Skeletal muscle cell (primary cell): ENCODE measurements at places on chromosomes 2 and 18.

DNA sequence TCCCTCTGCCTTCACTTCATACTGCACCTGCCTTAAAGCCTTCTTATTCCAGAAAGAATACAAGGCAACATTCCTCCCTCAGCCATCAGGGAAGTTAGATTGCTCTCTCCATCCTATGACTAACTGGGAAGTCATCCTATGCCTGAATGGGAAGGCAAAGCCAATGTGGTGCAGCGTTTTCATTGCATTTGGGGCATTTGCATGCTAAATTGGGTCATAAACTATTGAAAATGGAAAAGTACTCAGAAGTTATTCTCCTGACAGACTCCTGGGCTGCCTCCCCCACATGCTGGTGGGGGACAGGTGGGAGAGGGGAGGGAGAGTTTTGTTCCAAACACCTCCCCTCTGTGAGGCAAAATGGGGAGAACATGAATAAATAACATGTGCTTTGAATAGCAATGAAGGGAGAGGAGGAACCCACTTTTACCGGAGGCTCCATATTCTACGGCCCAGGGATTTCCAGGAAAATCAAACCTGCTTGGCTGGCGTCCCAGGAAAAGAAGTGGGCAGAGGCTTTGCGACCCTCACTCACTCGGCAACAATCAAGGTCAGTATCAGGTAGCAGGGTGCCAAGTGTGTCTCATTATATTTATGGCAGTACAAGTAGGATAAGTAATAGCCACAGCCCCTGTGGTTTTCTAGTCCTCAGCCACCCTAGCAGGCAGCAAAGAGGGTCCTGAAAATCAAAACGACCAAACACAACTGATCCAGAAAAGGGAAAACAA is 84.1 kb downstream of the BOD1L2 start:
- DNase-seq, result no peak

GRCh38 chr18:49690312-49690711 is 123.0 kb downstream of the ACAA2 start:
- peak; percentile 98 for DNase-seq

DNA sequence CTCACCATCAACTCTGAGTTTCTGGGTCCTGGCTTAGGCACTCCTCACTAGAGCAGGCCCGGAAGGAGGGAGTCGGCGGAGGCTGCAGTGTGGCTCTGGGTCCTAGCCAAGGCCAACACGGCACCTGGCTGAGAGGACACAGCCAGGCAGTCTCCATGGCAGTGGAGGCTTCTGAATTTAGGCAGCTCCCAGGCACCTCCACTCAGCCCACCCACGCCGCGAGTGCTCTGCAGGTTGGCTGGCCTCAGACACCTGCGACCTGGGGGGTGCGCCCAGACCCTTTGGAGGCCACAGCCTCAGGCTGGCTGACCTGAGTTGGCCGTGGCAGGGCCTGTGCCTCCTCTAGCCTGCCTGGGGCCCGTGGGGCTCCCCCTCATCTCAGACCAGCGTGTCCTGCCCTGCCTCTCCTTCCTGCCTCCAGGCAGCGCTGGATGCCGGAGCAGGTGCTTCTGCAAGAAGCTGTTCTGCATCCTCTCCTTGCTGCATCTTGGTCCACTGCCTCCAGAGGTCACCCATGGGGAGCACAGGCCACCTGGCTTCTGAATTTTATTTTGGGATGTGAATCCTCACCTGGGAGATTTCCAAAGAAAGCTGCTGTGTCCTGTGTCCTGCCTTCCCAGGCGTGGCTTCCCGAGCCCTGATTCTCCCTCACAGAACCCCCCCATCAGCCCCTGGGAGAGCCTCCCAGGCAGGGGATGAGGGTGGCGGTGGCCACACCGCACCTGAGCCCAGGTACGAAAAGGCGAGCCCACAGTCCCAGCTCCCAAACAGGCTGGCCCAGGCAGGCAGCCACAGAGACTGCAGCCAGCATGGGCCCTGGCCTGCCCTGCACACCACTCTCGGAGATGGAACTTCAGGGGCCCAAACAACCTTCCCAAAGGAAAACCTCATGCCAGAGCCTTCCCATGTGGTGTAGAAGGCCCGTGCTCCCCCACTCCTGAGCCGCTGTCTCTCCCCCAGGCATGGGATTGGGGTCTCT is 23.4 kb downstream of the AQP12A start:
- DNase-seq, result no peak

DNA sequence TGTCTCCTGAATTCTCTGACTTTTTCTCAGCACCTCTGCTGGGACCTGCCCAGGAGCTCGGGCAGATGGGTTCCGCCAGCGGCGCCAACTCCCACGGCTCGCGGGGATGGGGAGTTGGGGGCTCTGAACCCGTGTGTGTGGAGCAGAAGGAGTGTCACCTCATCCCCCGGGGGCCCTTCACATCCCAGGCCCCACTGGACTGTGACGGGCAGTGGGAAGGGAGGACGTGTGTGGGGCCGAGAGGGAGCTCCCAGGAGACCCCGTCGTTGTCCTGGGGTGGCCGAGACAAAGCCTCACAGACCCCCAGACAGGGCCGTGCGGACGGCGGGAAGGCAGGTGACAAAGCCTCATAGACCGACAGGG is 130.0 kb upstream of the CTDP1 start:
- DNase-seq, result no peak

DNA sequence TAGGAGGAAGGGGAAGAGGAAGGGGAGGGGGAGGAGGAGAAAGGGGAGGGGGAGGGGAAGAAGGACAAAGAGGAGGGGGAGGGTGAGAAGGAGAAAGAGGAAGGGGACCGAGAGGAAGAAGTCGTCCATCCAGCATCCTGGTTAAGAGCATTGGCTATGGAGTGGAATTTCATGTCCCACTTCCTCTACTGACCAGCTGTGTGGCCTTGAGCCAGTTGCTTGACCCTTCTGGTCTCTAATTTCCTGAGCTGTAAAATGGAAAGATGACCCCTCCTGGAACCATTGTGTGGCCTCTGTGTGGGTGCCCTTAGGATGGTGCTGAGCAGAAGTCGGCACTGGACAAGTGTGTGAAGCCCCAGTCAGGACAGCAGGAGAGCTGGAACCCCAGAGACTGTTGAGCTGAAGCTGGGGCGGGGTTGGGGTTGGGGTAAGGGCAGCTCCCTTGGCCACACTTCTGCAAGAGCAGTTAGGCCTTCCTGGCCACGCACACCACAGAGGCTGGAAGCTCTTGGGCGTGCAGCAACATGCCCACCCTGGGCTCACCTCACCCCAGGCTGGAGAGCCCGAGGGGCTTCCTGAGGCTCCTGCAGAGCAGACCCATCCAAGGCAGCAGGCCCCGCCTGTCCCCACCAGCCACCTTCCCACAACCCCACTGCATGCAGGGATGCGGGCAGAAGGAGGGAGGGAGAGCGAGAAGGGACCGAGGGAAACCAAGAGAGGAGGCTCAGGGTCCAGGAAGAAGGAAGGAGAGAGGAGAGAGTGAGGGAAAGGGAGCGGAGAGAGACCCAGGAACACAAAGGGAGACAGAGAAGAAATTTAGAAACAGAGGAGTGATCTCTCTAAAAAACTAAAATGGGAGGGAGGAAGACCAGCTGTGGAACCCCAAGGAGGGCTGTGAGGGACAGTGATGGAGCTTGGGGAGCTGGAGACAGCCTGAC is 16.2 kb downstream of the ADRA2B start:
- DNase-seq, result no peak

GRCh38 chr2:130369311-130369964 is 13.6 kb downstream of the PTPN18 start:
- DNase-seq, result no peak

DNA sequence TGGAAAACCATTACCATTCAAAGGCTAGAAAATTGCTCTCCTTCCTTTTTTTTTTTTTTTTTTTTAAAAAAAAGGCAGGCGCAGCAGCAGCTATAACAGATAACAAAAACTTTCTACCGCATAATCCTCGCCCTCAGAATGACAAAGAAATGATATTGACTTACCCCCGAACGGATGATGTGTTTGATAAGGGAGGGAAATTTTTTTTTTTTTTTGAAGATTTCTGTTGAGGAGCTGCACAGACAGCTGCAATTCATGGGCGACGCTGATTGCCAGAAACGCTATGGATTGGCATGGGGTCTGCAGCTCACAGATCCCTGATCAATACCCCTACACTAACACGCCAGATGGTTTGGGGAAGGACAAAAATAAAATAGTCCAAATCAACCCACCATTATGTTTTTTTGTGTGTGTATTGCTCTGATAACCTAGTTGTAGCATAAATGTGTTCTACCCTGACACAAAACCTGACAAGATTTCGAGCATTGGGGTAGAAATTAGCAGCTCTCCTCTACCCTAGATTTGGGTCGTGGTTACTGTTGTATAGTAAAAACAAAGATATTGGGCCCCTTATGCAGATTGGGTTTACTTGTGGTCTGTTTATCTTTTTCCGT is 3.6 kb upstream of the ONECUT2 start:
- no peak for DNase-seq

- no peak for DNase-seq
Observed at GRCh38 chr2:142723236-142723635, 154.2 kb upstream of the KYNU start.

GRCh38 chr18:53380063-53380639 is 844.3 kb downstream of the MBD2 start:
- no peak for DNase-seq

- no peak for DNase-seq
Observed at GRCh38 chr2:160022162-160022561, 40.3 kb downstream of the PLA2R1 start.

- DNase-seq, result no peak
Observed at GRCh38 chr2:65390134-65390533, 42.3 kb downstream of the SPRED2 start.

GRCh38 chr18:39487932-39488331 is 1922.3 kb upstream of the CELF4 start:
- no peak for DNase-seq

DNA sequence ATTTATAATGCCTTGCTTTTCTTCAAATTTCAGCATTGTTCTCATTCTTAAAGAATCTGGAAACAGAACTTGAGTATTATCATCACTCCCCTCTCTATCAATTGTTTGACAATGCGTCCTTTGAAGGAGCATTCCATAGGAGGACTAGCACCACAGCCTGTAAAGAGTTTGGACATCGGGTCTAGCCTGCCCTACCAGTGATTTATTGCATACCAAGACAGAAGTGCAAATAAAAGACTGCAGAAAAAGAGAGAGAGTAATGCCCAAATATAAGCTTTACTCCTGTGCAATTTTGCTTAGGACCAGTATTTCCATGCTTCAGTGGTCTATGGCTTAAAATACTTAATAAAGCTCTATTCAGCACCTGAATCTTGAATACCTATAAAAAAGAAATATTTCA is 55.4 kb upstream of the MAP2 start:
- no peak for DNase-seq

GRCh38 chr2:136393514-136393913 is 275.6 kb upstream of the CXCR4 start:
- no peak for DNase-seq

DNA sequence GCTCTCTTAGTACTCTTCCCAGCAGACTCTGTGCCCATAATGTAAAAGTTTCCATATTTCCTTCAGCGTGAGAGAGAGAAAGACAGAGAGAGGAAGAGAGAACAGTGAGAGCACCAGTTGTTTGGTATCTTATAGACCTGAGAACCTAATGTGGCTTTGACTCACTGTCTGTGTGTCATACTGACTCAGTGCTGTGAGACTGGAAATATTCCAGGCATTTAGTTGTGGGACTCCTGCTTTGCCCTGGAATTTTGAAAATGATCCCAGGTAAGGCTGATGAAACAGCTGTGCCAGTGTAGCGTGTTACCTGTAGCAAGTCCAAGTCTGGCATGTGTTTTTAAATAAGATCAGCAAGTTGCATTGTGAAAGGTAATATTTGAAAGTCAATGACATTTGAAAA is 87.9 kb upstream of the KCNH7 start:
- peak; percentile 59 for DNase-seq

DNA sequence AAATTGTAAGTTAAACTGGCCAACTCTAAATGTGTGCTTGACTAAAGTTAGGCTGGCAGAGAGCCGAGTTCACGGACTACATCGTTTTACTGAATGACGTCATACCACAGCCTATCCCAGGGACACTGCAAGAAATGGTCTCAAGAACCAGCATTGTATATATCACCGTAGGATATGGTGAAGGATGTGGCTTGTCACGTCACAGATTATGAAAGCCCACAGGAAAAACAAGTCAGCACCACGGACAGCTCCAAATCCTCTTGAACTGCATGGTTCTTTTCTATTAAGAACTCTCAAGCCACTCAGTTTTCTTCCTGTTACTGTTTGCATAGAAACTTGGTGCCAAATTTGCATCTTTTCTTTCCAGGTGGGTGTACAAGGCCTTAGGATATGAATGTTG is 85.1 kb upstream of the ACAA2 start:
- peak; percentile 30 for DNase-seq

DNA sequence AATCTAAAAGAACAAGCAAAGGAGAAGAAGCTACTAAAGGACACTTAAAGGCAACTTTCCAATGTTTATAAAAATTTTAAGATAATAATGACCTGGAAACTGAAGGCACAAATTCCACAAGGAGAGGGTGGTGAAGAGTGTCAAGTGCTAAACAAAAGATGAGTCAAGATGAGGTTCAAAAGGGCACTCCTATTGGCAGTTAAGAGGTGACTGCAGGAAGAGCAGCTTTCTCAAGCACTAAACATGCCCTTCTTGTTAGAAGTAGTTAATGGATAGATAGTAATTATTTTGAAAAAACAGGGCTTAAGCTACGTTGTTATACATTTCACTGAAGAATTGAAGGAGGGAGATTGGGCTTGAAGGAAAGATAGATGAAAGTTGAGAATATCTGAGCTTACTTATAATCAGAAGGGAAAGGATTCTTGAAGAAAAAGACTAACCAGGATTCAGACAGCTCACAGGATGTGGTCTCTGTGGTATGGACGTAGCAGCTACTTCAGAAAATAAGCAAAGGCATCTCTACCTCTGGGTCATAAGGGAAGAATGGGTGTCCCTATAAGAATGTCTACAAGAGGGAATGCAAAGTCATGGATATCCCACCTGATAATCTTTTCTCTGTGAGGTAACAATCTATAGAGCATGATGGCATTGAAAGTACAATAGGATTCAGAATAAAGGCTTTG is 454.7 kb upstream of the SLC39A10 start:
- DNase-seq, result peak; percentile 17

- no peak for DNase-seq
Observed at GRCh38 chr2:4947911-4948310, 744.3 kb upstream of the SOX11 start.

DNA sequence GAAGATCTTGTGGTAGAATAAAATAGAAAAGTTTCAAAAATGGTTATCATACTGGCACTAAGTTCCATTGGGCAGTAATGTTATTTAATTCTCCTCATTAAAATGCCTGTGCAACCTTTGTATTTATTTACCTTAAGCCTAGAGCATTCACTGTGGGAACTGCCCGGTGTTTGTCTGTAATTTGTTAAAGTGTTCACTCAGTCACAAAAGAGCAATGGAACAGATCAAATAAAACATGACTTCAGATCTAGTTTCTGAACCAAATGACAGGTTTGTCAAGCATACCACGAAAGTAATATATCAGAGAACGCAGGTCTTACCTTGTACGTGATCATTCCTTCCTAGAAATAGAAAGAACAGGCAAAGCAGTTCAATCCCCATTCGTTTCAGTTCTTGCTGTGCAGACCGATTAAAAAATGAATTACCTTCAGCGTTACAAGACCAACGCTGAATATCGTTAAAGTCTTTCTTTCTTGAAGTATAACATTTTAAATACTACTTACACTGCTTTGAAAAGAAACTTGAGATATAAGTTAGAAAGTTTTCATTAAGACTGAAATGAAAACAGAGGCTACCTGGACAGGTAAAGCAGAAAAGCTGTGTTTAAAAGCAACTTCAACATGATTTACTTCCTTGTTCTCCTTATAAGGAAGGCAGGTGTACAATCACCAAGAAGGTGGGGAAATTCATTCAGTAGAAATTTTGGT is at the start of gene ITGB6:
ITGB6 (minus strand) TSS at position 590 of the 707 bp plus-strand sequence; CDS start at position 381, 209 bp downstream.
- no peak for DNase-seq

- no peak for DNase-seq
Observed at GRCh38 chr2:220445429-220446105, 818.1 kb downstream of the SLC4A3 start.

GRCh38 chr2:16003809-16004208 is 63.5 kb downstream of the MYCN start:
- no peak for DNase-seq
